BJ (cell line): ENCODE measurements at places on chromosomes 12 and 14.

DNA sequence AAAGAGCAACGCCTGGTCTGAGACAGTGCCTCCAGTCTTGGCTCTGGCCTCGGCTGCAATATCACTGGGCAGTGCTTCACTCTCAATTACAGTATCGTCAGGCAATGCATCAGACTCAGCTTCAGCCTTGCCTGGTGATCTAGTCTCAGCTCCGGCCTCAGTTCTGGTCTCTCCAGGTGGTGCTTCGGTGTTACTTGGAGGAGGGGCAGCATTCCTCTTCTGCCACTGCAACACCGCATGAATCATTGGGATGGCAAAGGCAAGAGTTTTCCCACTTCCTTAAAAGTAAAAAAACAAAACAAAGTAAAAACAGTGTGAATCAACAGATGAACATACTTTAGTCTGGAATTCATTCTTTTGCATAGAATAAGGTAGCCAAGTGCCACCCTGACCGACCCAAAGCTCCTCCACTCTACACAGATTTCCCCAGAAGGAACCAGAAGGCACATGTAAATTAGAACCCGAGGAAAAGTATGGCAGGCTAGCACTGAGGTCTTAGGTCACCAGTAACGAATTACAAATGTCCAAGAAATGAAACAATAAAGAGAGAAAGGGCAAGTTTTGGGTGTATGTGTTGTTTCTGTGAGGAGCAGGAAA lies 18.6 kb downstream of the DDX24 start:
- no peak for DNase-seq

DNA sequence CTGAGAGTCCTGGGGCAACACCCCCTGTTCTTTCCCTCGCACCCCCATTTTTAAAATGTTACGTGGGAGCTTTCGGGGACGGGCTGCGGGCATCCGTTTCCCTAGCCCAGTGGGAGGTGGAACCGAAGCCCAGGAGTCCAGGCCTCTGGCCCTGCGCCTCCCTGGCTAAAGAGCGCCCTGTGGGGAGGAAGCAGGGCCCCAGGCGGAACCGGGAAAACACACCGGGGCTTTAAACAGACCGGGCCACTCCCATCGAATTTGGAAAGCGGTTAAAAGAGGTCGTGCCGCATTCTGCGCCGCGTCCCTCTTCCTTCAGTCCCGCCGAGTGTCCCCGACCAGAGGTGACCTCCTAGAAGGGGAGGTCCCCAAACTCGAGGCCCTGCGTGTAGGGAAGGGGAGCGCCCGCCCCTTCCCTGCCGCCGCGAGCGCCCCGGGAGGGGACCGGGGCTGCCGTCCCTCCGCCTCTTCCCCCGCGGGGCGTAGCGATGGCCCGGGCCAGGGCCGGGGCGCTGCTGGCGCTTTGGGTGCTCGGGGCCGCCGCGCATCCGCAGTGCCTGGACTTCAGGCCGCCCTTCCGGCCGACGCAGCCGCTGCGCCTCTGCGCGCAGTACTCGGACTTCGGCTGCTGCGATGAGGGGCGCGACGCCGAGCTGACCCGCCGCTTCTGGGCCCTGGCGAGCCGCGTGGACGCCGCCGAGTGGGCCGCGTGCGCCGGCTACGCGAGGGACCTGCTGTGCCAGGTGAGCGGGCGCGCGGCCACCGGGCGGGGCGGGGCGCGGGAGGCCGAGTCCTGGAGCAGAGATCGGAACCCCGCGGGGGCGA lies at the start of gene HHIPL1:
Gene HHIPL1 (plus strand): TSS at position 407 of the 822 bp plus-strand sequence. CDS start 79 bp downstream, at position 486.
- no peak for DNase-seq

GRCh38 chr14:77541905-77542304 lies 43.3 kb upstream of the ISM2 start:
- DNase-seq, result no peak

DNA sequence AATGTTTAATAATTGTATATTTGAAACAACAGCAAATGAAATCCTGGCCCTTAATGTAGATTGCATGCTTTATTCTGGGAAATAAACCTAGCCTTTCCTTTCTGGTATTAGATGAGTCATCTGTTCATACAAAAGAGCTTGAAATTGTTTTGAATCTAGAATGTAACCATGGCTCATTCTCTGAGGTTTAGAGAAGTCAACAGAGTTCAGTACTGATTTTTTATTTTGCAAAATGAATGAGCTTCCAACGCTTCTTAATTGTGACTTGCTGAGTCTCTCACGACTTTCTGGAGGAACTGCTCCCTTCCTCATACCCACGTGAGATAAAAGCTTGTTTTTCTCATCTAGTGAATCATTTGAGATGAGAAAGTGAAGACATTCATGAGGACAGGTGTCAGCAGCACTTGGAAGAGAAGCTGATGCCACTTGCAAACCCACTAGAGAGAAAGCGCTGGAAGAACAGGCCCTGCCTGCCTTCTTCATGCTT lies 509.6 kb downstream of the VRK1 start:
- no peak for DNase-seq

- DNase-seq, result no peak
Observed at GRCh38 chr14:89575386-89576061, 158.5 kb upstream of the FOXN3 start.

DNA sequence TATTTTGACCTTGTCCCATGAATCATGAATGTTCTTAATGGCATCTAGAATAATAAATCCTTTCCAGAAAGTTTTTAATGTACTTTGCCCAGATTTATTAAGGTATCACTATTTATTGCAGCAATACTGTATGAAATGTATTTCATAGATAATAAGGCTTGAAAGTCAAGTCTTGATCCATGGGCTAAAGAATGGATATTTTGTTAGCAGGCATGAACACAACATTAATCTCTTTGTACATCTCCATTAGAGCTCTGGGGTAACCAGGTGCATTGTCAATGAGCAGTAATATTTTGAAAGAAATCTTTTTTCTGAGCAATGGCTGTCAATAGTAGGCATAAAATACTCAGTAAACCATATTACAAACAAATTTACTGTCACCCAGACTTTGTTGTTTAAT lies 141.6 kb upstream of the RPL10L start:
- no peak for DNase-seq

DNA sequence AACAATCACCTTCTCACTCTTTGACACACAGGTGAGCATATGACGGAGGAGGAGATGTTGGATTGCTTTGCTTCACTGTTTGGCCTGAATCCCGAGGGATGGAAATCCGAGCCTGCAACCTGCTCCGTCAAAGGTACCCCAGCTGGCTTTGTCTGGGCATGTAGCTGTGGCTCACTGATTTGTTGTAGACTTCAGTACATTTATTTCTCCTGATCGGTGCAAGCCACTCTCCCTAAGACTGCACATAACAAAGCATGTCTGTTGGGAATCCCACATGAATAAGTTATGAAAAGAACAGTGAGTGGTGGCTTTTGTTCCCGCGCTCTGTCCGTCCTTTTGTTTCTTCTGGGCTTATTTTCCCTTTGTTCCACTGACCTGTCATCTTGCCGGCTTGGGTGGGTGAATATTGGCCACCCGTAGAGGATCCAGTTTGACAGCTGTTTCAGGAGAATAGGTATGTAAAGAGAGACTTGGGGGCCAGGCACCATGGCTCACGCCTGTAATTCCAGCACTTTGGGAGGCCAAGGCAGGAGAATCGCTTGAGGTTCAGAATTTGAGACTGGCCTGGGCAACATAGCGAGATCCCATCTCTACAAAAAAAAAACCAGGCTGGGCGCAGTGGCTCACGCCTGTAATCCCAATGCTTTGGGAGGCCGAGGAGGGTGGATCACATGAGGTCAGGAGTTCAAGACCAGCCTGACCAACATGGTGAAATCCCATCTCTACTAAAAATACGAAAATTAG lies 20.0 kb upstream of the BCL7A start:
- no peak for DNase-seq

GRCh38 chr14:102486513-102487203 lies 22.9 kb downstream of the ANKRD9 start:
- DNase-seq, result no peak

GRCh38 chr14:91521061-91521640 lies 11.0 kb upstream of the PPP4R3A start:
- no peak for DNase-seq

GRCh38 chr12:28065374-28065773 lies 92.8 kb upstream of the PTHLH start:
- no peak for DNase-seq

DNA sequence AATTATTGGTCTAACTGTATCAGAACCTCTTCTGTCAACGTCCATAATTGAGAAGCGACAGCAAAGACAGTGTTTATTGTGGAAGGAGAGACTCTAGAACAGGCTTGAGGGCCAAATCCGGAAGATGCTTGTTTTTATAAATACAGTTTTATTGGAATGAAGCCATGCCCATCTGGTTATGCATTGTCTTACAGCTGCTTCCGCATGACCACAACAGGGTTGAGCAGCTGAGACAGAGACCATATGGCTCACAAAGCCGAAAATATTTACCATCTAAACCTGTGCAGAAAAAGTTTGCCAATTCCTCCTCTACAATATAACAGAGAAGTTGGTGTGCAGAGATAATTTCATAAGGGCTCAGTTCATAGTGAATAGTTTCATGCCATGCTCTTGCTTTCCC lies 24.5 kb downstream of the PRKAB1 start:
- DNase-seq, result no peak

GRCh38 chr12:68189821-68190242 lies 30.3 kb upstream of the IFNG start:
- DNase-seq, result no peak

GRCh38 chr14:21244544-21244943 lies 24.7 kb downstream of the HNRNPC start:
- DNase-seq, result no peak

DNA sequence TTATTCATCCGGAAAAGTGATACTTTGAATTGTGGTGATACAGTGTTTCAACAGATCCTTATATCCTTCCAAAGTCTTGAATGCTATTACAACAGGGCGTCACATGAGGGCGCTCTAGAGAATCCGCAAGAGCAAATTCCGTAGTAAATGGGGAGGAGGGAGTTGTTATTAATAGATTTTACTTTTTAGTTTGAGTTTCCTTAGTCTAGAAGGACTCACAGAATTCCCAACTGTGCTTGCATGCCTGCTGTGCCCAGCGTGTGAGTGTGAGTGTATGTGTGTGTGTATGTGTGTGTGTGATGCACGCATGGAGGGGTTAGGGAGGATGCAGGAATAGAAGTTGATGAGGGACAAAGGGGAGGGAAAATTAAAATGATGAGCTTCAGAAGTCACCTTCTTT lies 375.3 kb downstream of the C12orf75 start:
- DNase-seq, result peak; percentile 6

- DNase-seq, result no peak
Observed at GRCh38 chr12:112936927-112937326, 1.3 kb upstream of the OAS3 start.

GRCh38 chr12:77914081-77914488 lies 83.4 kb downstream of the NAV3 start:
- no peak for DNase-seq

GRCh38 chr12:15629108-15629507 lies 160.1 kb downstream of the EPS8 start:
- DNase-seq, result peak; percentile 92

GRCh38 chr14:92626041-92626440 lies 112.5 kb downstream of the RIN3 start:
- no peak for DNase-seq

DNA sequence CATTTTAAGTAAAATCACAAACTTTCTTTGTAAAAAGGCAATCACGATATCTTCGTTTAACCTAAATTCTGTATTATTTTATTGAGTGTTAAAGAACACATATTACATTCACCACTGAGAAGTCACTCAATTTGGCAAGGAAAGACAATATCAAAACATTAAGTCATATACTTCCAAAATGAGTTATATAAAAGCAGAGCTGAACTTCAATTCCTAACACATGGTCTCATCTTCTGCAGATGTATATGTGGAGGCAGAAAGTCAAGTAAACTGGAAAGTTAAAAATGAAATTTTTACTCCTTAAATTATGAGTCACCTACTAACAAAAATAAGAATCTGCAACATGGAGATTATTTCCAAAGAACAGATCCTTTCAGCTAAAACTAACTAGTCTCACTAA lies 28.7 kb downstream of the BMAL2 start:
- DNase-seq, result no peak

DNA sequence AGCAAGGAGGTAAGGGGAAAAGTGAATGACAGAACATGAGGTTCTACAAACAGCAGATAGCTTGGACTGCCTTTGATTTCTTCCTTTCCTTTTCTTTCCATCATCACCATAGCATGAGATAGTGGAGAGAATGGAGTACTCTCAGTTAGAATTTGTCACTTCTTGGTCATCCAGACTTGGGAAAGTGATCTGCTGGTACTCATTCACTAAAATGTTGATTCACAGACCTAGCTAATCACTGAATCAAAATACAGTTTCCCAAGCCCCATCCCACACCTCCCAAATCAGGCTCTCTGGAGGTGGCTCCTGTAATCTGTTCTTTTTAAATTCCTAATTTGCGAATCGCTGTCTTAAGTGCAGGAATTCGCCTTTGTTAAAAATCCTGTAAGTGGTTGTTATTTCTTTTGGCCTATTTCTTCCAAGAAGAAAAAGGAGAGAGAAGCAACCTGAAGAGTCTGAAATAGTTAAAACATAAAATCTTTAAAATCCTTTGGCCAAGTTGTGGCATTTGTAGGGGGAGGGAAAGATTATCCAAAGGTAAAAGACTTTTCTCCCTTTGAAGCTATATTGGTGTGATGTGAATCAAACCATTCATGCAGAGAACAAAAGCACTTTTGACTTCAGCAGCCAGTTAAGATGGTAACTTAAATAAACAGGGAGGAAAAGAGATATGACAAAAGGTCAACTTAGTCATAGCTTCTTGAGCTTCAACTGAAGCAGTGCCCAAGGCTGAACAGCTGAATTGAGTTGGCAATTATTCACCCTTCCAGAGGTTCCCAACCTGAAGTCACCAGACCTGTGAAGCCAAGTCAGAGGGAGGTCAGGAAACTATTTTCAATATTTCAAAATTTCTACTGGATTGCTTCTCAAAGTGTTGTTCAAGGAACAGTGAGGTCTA lies 255.1 kb upstream of the KRR1 start:
- DNase-seq, result no peak

- no peak for DNase-seq
Observed at GRCh38 chr14:29803045-29803444, 124.6 kb downstream of the PRKD1 start.

DNA sequence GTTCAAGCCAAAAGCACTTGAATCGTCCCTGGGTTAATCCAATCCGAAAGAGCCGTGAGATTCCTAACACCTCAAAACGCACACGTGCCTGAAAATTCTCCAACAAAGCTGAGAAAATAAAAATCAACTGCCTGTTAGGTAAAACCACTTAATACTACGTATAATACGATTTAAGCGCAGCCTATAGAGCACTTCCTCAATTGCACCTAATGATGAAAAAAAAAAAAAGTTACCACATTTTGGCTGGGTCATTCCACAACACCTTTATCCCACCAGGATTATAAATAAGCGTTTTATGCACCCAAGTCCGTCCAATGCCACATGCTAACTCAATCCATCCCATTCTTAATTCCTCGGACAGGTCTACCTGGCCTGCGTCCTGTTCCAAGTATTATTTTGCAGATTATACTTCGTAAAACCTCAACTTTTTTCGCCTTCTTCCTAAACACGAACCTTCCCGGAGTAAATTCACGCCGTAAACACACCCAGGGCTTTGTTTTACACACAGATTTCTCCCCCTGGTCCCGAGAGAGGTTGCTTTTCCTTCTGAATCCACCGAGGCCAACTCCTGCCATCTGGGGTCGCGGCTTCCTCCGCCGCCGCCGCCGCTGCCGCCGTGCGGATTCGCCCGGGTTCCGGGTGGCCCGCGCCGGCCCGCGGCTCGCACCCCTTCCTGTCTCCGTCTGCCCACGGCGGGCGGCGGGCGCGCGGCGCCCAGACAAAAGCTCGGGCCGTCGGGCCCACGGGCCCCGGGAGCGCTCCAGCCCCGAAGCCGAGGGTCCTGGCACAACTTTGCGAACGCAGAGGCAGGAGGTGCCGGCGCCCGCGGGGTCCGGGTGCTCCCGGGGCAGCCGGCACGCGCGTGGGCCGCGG lies 66.2 kb downstream of the RNF34 start:
- DNase-seq, result no peak
